ENCODE measurements at places on chromosomes 16 and 17. TPM values are rescaled to one million over a fixed set of nuclear protein-coding genes. Genes with fewer than 3 reads are reported as not detected.

Gene KRT33A
- total RNA-seq: not detected

DNA sequence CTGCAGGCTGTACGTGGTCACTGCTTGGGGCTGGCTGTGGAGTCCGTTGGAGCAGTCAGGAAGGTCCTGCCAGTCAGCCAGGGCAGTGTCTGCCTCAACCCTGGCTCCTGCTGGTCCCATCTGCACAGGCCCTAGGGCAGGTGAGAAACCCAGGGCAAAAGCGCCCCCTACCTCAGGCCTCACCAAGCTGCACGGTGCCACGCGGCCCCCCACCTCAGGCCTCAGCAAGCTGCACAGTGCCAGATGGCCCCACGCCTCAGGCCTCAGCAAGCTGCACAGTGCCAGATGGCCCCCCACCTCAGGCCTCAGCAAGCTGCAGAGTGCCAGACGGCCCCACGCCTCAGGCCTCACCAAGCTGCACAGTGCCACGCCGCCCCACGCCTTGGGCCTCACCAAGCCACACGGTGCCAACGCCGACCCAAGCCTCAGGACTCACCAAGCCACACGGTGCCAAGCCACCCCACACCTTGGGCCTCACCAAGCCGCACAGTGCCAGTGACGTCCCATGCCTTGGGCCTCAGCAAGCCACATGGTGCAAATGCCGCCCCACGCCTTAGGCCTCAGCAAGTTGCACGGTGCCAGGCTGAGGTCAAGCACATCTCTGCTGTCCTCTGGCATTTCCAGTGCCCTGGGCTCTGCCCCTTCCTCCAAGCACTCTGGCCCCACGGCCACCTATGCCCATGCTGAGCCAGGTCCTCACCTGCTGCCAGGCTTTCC, 5.5 kb downstream of the TMEM204 start:
- DNase-seq: no peak

DNA sequence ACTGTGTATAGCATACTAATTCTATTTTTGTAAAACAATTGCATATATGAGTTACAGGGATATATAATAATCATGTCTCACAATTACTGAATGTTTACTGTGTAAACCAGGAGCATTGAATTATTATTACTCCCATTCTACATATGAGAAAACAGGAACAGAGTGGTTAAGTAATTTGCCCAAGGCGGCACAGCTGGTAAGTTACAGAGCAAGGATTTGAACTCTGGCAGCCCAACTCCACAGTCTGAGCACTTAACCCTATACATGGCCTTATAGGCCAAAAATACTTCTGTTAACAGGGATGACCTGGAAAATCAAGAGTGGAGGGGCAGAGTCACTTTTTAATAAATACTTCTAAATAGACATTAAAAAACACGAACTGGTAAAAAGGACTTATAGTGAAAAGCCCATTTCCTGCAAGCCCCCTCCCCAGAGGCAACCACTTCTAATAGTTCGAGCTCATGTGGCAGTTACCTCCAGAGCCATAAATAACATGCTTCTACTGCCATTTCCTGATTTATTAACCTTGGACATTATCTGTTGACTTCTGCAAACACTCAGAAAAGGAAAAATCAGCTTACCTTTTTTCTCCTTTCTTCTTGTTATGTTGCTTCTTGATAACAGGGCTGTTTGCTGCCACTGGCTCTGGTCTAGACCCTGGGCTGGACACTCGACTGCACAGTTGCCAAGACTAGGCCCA, 22.1 kb upstream of the ADGRG1 start:
- no peak for DNase-seq

DNA sequence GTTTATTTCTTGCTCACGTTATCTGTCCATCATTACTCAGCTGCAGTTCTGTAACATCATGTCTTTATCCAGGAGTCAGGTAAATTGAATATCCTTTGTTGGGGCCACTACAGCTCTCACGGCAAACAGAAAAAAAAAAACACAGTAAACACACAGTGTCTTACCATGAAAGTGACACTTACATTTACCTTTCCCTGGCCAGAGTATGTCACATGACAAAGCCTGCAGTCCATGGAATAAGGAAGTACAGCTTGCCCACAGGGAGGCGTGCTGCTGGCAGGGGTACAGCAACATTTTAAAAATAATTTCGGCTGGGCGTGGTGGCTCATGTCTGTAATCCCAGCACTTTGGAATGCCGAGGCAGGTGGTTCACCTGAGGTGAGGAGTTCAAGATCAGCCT, 85.7 kb upstream of the HS3ST4 start:
- DNase-seq: no peak

GRCh38 chr17:72400863-72401262, 280.0 kb downstream of the SOX9 start:
- no peak for DNase-seq

All from Calu3 (cell line).